Epithelial cell of proximal tubule (primary cell): ENCODE measurements at places on chromosomes 4 and X. TPM values are rescaled to one million over a fixed set of nuclear protein-coding genes. Genes with fewer than 3 reads are reported as not detected.

DNA sequence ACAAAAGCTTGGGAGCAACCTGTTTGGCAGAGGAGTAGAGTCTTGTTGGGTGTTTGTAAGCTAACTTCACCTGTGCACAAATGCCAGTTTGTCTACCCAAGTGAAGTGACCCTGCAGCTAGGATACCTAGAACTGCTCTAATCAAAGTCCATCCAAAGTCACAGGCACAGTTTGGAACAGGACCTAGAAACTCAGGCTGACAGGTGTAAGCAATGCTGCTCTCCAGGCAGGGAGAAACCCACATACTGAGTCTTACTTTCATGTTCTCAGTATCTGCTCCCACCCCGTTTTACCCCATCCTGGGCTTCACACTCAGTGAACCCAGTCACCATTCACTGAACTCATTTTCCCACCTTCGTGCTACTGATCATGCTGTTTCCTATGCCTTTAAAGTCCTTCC lies 40.3 kb downstream of the MAML3 start:
- DNase-seq: no peak

DNA sequence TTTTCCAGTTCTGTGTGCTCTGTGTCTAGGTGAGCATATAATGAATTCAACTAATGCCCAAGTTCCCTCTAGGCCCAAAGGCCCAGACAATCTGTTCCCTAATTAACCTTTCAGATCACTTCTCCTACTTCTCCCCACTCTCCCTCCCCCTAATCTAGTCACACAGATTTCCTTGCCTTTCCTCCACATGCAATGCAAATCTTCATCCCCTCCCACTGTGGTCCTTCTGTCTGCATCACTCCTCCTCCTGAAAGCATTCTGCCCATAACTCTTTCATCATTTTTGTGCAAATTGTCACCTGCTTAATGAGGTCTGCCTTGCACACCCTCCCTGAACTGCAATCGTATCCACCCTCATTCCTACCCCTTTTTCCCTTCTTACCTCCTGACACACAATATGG lies 346.6 kb downstream of the FBXO8 start:
- DNase-seq: no peak

DNA sequence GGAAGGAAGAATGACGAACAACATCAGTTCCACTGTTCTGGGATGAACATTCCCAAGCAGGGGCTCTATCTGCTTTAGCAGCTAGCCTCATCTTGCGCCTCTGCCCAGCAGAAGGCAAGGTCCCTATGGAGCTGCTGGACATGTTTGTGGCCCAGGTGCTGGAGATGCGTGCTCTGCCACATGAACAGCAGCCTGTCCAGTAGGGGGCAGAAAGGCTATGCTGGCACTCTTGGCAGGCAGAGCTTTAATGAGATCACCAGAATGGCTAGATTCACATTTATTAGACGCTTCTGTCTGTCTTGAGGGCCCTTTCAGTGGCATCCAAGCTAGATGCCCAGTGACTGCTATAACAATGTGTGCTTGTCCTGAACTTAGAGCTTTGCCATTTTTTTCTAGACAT lies 1826.0 kb downstream of the STIM2 start:
- DNase-seq: no peak

GRCh38 chr4:145199051-145199716 lies 18.8 kb upstream of the OTUD4 start:
- DNase-seq: no peak

DNA sequence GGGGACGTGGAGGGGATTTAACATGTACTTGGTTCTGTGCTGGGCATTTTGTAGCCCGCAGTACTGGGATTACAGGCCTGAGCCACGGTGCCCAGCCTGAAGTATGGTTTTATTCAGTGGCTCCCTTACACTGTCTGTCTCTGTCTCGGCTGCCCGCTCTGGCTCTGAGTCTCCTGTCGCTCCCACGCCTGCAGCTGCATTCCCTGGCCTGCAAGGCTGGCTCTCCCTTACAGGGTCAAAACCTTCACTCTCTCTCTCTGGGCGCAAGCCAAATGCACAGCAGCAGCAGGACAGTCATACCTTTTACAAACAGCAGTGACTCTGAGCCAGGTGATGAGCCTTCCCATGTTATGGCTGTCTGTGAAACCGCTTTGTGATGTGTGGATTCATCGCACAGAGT lies 72.1 kb downstream of the HTRA3 start:
- DNase-seq: no peak

GRCh38 chr4:125773502-125773901 lies 458.7 kb downstream of the FAT4 start:
- no peak for DNase-seq

GRCh38 chr4:14865031-14865366 lies 137.3 kb upstream of the CPEB2 start:
- DNase-seq: no peak

GRCh38 chrX:154749856-154750255 lies 1.0 kb downstream of the GAB3 start:
- no peak for DNase-seq

DNA sequence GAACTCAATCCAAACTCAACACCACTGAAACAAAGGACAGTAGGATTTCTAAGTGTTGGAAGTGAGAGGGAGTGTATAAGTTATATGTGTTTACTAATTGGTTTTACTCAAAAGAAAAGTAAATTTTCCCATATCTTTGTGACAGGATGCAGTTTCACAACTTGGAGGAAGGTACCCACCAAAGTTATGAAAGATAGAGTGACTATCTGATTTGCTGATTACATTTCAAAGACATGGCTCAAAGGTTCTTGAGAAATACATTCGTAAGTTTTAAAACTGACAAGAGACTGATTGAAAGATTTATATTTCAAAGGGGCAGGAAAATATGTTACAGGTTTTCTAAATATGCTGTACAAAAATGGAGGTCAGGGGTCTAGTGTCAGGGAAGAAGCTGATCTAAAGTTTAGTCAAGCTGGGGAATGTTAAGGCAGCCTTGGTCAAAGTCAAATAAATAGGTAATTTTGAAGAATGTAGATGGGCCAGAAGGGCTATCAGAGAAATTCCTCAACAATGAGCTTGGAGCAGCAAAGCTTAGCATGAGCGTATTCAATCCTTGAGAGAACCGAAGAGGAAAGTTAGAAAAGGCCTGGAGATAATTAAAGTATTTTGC lies 9.7 kb upstream of the COMMD8 start:
- DNase-seq: no peak

DNA sequence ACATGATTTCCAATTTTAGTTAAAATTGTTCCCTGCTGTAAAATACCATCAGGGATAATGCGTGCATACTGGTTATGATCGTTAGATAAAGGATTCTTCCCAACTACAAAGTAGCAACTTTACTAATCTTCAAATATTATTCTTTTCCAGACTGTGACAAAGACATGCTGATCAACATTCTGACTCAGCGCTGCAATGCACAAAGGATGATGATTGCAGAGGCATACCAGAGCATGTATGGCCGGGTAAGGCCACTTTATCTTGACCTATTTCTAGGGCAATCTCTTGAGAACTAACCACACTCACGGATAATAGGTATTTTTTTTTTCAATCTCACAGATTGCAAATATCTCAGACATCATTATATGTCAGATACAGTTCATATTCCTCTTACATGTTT lies 47.0 kb downstream of the ANXA10 start:
- no peak for DNase-seq

GRCh38 chr4:87014284-87014782 lies 79.5 kb downstream of the AFF1 start:
- DNase-seq: no peak

The LIN54 gene
- 8.4 and 14.7 TPM in 2 replicates for total RNA-seq

The TLR6 gene
- total RNA-seq: 0.22 and 0.29 TPM in 2 replicates

The ERCC6L gene
- total RNA-seq: 6.6 and 9.5 TPM in 2 replicates

The F9 gene
- not detected in 2 replicates for total RNA-seq

The DRP2 gene
- 0.22 and 0.86 TPM in 2 replicates for total RNA-seq
